Right cardiac atrium (tissue), 5 donors: ENCODE measurements at places on chromosomes 5 and 9.
A peak's percentile ranks its signal among the peaks of the same experiment; 100 is the strongest.

DNA sequence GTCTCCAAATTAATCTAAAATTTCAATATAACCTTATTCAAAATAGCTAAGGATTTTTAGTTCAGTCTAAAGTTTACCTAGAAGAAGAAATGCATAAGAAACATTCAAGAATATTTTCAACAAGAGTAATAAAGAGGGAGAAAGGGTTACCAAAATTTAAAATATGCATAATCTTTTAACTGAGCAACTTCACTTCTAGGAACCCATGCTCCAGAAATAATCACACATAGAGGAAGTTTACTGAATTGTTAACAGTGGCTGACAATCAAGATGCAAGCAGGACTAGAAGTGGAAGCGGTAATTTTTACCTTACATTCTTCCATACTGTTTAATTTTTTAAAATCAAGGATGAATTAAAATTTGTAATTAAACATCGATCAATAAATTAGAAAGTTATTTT, 1.9 kb downstream of the PJA2 start:
- no peak for DNase-seq

- DNase-seq, result no peak
These were observed 39.0 kb upstream of the EXOC3 start for GRCh38 chr5:403995-404394.

- no peak for DNase-seq
These were observed 6.4 kb downstream of the NOP16 start for GRCh38 chr5:176381979-176382378.

- DNase-seq, result no peak
These were observed 4.3 kb downstream of the RAI14 start for GRCh38 chr5:34660444-34660843.

DNA sequence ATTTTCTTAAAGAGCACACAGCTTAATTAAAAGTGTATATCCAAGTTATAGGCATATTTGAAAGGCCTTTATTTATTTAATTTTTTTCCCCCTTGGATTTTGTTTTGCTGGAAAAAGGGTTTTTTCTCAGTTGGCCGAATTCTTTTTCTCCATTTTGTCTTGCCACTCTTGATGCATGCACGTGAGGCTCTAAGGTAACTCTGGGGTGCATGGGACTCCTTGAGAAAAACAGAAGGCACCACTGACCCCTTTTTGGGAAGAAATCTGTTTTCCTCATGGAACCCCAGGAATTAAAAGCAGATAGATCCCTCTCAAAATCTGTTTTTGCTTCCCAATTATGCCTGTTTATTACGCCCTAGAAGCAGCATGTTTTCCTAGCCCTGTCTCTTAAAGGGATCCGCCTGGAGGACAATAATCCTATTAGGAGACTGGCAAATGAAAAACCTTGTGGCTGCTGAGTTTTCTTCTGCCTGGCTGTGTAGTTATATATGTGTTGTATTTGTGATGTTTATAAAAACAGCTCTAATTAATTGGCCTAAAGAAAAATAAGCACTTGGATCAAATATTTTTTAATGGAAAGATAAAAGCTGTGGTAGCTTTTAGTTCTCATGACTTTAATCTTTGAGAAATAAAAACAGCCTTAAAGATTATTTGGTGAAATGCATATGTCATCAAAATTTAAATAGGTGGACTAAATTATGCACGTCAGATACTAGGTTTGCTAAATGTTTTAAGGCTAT, 435.1 kb upstream of the CDH9 start:
- no peak for DNase-seq

DNA sequence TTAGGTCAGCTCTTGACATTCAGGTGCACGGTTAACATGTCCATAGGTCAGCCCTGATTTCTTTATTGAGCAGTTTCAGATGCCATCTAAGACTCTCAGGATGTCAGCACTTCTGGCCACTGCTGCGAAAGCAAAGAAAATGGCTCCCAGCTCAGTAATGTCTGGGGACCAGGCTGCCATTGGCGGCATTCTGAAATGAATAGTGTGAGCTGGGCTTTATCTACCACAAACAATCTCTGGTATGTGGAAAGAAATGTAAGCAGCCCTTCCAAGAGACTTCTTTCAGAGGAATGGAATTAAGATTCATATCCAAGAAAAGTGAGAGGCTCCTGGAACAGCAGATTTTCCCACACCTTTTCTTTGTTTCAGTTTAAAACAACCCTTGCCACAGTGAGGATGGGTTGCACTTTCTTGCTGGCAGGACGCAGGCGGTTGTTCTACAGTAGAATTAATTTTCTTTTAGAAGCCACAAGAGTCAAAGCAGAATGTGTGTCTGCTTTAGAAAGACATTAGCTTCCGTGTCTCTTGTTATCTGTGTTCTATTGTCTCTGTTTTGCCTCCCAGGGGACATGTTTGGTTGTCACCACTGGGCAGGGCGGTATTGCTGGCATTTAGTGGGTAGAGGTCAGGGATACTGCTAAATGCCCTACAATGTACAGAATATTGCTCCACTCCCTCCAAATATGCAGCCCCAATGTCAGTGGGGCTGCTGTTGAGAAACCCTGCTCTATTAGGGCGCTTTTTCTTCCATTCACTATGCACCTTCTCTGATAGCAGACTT, 149.9 kb upstream of the ANKH start:
- no peak for DNase-seq

GRCh38 chr9:1804128-1804865, 210.8 kb upstream of the SMARCA2 start:
- no peak for DNase-seq

- DNase-seq, result peak; percentile 95
These were observed at the start of gene ST6GALNAC4 for GRCh38 chr9:127916720-127917581. ST6GALNAC4 (minus strand) TSS chr9:127917041; CDS start chr9:127916419, 622 bp downstream.

GRCh38 chr9:128251732-128252100, 24.1 kb downstream of the GOLGA2 start:
- DNase-seq, result no peak

GRCh38 chr9:129232839-129233591, 55.0 kb upstream of the IER5L start:
- DNase-seq, result no peak

DNA sequence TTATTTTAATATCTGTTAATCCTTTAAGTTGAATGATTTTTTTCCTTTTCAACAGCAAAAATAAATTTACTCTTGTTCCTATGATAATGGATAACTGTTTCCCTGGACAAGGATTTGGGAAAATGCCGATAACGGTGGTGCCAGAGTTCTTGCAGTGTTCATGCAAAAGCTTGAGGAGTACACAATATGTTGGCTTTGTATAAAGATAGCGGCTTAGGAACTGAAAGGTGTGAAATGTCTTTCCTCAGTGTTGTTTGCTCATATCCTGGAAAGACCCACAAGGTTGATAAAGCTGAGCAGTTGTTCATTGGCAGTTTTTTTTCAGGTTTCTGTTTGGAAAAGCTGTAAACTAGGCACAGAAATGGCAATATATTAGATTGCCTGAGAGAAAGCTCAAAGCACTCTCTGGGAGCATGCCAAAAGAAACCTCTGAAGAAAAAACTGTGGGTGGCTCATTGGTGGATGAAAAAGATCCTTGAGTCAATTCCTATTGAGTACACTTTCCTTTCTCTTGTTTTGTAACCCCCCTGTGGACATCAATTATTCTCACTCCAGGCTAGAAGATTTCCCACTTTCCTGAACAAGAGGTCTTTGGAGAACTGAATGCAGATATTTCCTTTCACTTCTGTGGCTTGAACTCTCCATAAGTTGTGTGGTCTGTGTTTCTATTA, 117.2 kb upstream of the RGMB start:
- no peak for DNase-seq

- DNase-seq, result no peak
These were observed 40.4 kb downstream of the ACTBL2 start for GRCh38 chr5:57442080-57442839.

GRCh38 chr9:6184749-6185645, 30.6 kb upstream of the IL33 start:
- peak; percentile 44 for DNase-seq

DNA sequence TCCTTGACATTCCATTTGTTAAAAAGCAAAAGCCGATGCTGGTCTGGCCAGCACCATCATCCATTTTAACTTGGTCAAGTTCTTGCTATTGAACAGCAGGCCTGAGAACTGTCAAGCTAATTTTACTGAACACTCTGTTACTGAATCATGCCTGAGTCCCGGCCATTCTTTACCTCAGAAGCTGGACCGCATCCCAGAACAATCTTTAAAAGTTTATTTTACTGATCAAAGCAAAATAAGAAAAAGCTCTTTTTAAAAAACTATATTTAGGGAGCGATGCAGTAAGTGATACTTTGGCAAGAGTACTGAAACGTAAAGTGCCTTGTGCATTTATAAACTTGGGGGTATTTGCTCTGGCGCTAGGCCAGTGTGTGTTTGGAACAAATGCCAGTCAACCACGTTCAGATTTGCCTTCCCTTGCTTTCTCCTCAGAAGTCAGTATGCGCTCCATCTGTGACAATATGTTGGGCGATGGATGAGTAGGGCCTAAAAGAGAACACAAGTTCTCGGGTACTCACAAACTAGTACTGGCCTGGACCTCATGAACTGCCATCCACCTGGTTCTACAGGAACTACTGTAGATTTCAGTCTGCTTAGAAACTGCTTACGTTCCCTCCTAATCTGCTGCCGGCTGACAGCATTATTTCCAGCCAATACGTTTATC, 161.9 kb downstream of the MAPKAP1 start:
- DNase-seq, result peak; percentile 61

DNA sequence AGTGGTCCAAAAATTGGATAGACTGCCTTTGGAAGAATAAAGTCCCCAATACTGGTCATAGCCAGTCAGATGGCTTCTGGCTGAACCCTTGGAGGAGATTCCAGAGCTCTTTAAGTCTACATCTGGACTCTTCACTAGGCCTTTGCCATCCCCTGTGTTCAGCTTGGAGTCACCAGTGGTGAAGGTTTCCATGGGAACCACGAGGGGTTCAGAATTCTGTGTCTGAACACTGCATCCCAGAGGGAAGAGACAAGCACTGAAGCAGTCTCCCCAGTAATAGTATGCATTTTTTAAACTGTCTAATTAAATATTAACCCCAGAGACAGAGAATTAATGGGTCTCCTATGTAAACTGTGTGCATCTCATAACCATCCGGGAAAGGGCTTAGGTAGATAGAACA, 38.2 kb downstream of the POU4F3 start:
- DNase-seq, result no peak

- no peak for DNase-seq
These were observed 18.6 kb upstream of the ANGPTL2 start for GRCh38 chr9:127140842-127141675.

- DNase-seq, result no peak
These were observed 4.6 kb downstream of the TGFBR1 start for GRCh38 chr9:99109522-99109921.

- DNase-seq, result peak; percentile 77
These were observed at the start of gene ARHGEF28 for GRCh38 chr5:73625944-73626811. ARHGEF28 (plus strand) TSS chr5:73626196; CDS start chr5:73684852, 58,656 bp downstream.

- no peak for DNase-seq
These were observed 35.3 kb upstream of the RNF20 start for GRCh38 chr9:101498323-101498722.

- DNase-seq, result no peak
These were observed 261.6 kb upstream of the VLDLR start for GRCh38 chr9:2359891-2360471.

- no peak for DNase-seq
These were observed 7.0 kb downstream of the IRX2 start for GRCh38 chr5:2744485-2744884.

GRCh38 chr5:52392321-52392720, 395.4 kb upstream of the ITGA1 start:
- no peak for DNase-seq

- no peak for DNase-seq
These were observed 3.2 kb upstream of the NFX1 start for GRCh38 chr9:33287087-33287490.

DNA sequence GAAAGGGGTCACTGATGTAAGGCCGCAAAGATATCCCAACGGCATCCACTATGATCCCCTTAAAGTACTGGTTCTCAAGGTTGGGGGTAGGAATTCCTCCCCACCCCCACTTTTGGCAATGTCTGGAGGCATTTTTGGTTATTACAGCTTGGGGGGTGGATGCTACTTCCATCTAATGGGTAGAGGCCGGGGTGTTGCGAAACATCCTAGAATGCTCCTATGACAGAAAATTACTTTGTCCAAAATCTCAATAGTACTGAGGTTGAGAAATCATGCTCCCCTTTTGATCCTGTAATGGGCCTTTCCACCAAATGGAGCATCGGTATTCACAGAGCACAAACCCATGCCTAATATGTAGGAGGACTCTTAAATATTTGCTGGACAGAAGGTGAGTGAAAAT, 20.8 kb upstream of the TCERG1 start:
- DNase-seq, result no peak

DNA sequence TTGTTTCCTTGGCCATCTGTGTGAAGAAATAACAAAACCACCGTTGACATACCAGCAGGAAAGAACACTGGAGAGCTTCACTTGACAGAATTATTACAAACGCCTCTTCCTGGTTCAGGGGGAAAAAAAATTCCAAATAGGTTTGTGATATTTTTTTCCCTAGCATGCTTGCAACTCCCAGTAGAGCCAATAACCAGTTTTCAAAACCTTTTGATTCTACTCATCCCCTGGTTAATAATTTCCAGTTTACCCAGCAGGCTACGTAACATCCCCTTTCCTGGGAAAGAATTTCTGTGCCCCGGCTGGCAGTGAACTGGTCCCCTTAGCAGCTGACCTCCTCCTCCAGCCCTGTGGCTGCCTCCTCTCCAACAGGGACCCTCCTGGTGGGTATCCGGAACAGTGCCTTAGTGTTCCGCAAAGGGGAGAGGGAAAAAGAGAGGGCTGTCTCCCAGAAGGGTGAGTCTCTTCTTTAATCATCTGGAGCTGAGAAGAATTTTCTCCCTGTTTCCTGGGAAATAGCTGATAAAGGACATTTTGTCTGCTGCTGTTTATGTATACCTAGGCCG, 72.8 kb upstream of the BOD1 start:
- DNase-seq, result no peak

- no peak for DNase-seq
These were observed 585.7 kb downstream of the LRRC70 start for GRCh38 chr5:63164339-63164738.

- DNase-seq, result no peak
These were observed 23.0 kb downstream of the FRRS1L start for GRCh38 chr9:109143881-109144562.

DNA sequence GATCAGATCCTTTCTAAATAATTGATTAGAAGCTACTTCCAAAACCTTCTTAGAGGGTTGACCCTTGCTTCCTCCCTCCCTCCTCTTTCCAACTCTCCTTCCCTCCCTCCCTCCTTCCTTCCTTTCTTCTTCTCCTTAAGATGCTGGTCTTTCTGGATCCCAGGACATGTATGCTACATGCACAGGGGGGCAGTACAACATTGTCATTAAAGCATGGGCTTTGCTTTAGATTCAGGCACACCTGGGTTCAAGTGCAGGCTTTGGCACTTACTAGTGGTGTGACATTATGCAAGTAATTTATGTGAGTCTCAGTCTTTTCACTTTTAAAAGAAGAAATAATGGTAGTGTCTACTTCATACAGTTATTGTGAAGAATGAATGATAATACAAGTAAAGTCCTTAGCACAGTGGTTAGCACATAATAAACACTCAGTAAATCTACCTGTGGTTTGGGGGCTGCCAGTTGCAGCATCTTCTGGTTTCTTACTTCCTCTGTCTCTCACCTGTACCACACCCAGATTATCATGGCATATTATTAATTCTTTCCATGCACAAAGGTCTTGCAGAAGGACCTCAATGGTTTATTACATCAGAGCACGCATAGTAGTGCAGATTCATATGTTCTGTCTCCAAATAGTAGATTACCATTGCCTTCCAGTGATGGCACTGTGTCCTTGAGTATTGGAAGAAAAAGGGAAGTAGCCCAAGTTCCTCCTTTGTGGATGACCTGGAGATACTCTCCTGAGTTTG, 154.1 kb downstream of the ARHGAP26 start:
- no peak for DNase-seq
